Dermis blood vessel endothelial cell (primary cell): ENCODE measurements at places on chromosomes 16 and 17. TPM values are rescaled to one million over a fixed set of nuclear protein-coding genes. Genes with fewer than 3 reads are reported as not detected.

OR1A1 gene
- total RNA-seq, result not detected in 2 replicates

DOK4 gene
- total RNA-seq, result 21.4 and 21.6 TPM in 2 replicates

LDHD gene
- total RNA-seq, result 1.7 and 2.1 TPM in 2 replicates

KRTAP4-3 gene
- total RNA-seq, result not detected in 2 replicates

KRT31 gene
- total RNA-seq, result not detected in 2 replicates

CTRB1 gene
- not detected in 2 replicates for total RNA-seq

CCDC200 gene
- 0.14 TPM in 1 of 2 replicates, not detected in the other for total RNA-seq

ADAMTS18 gene
- 64.5 and 89.3 TPM in 2 replicates for total RNA-seq

- DNase-seq, result no peak
Observed at GRCh38 chr16:65574326-65574966, 452.6 kb upstream of the CDH11 start.

- no peak for DNase-seq
Observed at GRCh38 chr16:68851601-68852000, 8.3 kb downstream of the TANGO6 start.

GRCh38 chr17:41061964-41062363, 2.0 kb upstream of the KRTAP2-3 start:
- no peak for DNase-seq

DNA sequence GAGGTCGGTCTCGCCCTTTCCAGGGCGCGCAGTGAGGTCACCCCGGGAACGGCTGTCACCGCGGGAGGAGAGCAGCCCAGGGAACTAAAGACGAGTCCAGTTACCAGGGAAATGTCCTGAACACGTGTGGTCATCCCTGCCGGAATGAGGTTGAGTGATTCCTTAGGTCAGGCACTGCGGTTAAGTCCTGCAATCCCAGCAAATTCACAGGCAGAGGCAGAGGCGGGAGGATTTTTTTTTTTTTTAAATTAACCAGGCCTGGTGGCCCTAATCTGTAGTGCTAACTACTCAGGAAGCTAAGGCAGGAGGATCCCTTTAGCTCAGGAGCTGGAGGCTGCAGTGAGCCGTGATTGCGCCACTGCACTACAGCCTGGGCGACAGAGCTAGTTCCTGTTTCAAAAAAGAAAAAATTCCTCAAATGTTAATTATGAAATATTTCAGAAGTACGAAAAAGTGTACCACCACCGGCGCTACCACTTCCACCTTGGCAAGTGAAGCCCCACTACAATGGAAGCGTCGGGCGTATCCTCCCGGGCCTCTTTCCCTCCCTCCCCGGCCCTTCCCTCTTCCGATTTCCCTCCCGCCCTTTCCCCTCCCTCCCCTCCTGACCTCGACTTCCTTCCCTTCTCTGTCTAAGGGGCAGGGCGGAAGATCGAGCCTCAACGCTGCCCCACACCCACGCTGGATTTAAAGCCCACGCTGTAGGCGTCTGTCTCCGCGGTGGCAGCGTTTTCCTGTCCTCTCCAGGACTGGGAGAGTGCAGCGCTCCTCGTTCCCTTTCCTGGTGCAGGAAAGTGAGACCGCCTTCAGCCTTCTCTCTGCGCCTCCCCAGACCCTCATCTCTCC, 27.3 kb downstream of the SLFN11 start:
- peak; percentile 56 for DNase-seq

- no peak for DNase-seq
Observed at GRCh38 chr16:46961373-46962353, 11.8 kb downstream of the DNAJA2 start.

- DNase-seq, result peak; percentile 88
Observed at GRCh38 chr16:12341423-12341822, 364.9 kb downstream of the SNX29 start.

GRCh38 chr17:73765824-73766563, 121.7 kb upstream of the SDK2 start:
- no peak for DNase-seq

DNA sequence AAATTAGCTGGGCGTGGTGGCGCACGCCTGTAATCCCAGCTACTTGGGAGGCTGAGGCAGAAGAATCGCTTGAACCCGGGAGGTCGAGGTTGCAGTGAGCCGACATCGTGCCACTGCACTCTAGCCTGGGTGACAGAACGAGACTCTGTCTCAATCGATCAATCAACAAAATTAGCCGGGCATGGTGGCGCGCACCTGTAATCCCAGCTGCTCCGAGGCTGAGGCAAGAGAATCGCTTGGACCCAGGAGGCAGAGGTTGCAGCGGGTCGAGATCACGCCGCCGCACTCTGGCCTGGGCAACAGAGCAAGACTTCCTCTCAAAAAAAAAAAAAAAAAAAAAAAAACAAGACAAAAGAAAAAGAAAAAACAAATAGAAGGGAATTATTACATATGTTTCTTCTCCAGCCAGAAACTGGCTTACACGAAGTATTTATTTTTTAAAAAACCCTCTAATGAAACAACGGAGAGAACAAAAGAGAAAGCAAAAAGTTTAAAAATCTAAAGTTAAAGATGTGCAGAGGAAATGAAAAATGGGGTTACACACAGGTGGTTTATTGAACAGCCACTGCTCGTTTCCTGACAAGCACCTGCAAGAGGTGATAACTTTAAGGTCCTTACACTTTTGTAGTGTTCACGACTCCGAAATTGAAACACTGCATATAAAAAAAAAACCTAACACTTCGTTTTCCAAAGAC, 1.4 kb downstream of the SYNRG start:
- peak; percentile 14 for DNase-seq

DNA sequence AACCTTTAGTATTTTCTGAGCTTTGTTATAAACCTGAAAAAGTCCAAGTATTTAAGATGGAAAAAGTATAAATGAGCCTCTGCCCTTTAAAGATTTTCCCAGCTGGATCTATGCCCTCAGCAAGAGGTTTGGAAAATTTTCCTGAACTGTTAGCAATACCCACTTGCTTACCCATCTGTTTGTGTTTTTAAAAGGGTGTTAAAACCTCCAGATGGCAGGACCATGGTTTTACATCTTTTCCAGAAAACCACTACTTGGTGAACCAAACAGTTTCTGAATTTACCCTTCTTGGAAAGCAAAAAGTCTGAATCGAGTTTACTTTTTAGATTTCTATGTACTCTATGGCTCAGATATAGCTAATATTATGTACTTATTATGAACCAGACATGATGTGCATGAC, 719 bp downstream of the PMFBP1 start:
- no peak for DNase-seq

- DNase-seq, result no peak
Observed at GRCh38 chr16:53232826-53233529, 178.2 kb downstream of the CHD9 start.
